ENCODE measurements at places on chromosomes 1 and 21.
A peak's percentile ranks its signal among the peaks of the same experiment; 100 is the strongest.

DNA sequence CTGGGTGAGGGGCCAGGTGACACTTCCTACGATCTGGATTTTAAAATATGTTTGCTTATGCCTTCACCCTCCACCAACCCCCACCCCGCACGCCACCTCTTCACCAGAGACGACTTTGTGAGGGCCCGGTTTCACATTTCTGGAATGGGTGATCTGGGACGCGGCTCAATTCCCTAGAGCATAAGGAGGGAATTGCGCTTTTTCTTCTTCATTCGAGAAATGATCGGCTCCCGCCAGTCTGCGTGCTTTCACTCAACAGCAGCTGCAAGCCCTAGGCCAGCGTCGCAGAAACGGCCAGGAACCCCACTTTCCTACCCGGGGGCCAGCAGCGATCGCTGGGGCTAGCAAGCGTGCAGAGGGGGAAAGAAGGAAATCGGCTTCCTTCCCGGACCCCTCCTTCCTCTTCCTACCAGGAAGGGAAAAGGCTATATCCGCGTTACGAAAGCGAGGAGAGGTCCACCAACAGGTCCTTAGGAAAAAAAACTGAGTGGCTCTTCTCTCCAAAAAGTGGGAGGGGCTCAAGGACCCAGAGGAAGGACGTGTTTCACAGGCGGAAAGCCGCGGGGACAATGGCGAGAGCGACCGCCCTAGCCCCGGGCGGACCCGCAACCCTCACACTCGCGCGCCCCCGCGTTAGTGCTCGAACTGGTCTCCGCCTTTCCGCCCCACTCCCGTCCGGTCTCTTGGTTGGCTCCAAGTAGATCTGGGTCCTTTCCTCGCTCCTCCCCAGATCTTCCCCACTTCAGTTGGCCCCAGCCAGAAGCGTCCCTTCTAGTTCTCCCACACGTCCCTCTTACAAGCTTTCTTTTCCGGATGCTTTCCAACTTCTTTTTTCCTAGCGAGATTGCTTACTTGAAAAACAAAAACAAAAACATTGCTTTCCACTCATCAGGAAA, 1.1 kb upstream of the ADAMTS1 start:
- no peak for DNase-seq

- no peak for DNase-seq
Measured at GRCh38 chr1:236395230-236395946, 1.3 kb downstream of the EDARADD start.

DNA sequence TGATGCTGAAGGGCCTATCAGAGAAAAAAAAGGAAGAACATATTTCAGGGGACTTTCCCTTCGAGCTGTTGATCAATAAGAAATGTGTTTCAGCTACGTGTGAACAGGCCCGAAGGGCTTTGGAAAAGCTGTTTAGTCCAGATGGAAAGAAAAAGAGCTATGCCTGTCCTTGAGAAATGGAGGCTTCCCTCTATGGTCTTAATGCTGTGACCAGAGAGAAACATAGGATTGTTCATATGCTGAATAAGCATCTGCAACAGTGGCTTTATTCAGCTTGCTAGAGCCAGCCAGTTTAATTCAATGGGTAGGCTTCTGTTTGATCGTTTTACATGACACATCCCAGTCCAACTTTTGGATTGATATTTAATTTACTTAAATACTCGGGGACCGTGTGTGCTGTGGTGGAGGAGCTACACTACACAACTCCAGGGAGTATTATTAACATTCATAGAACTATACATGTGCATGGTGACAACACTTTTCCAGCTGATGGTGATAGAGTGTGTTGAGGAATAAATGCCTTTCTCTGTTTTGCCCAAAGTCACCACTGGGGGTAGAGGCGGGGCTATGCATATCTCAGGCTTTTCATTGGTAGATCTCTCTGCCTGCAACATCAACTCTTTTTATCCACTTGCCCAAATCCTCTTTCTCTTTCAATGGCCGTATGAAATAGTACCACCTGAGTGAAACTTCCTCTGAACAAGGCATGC, 106.7 kb upstream of the C8B start:
- no peak for DNase-seq

GRCh38 chr1:233432916-233433315, 105.4 kb downstream of the MAP3K21 start:
- DNase-seq: no peak

- no peak for DNase-seq
Measured at GRCh38 chr1:116228511-116228910, 117.3 kb downstream of the MAB21L3 start.

DNA sequence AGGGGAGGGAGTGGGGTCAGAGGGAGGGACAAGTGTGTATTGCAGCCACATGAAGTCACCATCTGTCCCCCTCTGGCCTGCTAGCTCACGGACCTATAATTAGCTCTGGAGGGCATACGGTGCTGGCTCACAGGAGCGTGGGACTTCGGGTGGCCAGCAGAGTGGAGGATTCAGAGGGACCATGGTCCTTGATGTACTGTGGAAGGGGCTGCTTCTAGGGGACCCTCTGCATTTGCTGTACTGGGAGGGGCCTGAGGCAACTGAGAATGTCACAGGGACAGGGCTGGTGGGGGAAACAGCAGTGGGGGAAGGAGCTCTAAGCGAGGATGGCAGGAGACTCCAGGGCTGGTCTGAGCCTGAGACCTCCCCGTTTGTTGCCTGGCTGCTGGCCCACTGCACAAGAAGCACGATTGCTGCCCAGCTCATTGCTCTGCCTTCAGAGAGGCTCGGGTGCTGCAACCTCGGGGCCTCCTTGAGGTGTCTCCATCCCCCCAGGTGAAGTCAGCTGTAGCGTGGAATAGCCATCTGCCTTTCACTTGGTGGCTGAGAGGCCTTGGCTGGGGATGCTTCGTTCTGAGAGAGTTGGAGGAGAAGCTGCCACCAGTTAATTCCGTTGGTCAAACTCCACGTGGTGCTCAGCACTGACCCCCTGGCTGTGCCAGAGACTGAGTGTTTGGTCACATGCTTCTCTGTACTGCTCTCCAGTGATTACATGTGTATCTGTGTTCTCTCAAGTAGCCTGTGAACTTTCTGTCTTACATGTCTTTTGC, 2.7 kb downstream of the PPFIA4 start:
- no peak for DNase-seq

DNA sequence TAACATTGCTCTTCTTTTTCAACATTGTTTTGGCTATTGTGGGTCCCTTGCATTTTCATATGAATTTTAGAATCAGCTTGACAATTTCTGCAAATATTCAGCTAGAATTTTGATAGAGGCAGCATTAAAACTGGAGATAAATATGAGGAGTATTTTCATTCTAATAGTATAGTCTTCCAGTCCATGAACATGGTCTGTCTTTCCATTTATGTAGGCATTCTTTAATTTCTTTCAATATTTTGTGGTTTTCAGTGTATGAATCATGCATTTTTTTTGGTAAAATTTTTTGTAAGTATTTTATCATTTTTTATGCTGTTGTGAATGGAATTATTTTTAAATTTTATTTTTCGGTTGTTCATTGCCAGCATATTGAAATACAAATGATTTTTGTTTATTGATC, 97.2 kb downstream of the DNAH14 start:
- DNase-seq: no peak

DNA sequence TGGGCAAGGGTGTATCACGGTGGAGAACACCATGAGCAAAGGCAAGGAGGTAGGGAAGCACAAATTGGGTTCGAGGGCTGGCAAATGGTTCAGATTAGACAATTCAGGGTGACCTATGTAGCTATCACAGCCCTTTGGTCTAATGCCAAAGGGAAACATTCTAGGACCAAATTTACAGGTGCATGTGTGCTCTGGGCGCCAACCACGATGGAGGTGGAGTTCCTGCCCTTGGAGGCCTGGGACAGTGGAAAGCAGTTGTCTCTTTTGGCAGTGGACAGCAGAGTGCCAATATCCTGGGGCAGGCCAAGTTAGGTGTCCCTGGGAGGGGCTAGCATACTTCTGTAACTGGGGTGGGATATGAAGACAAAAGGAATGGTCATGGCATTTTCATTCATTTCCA, 40.1 kb downstream of the IGFN1 start:
- no peak for DNase-seq

GRCh38 chr1:17246971-17247370, 1.9 kb upstream of the PADI3 start:
- no peak for DNase-seq

- no peak for DNase-seq
Measured at GRCh38 chr1:248841702-248842395, 3.8 kb downstream of the ZNF672 start.

- DNase-seq: no peak
Measured at GRCh38 chr1:45297666-45298356, 28.9 kb upstream of the HPDL start.

- no peak for DNase-seq
Measured at GRCh38 chr1:229988534-229988933, 78.5 kb upstream of the GALNT2 start.

DNA sequence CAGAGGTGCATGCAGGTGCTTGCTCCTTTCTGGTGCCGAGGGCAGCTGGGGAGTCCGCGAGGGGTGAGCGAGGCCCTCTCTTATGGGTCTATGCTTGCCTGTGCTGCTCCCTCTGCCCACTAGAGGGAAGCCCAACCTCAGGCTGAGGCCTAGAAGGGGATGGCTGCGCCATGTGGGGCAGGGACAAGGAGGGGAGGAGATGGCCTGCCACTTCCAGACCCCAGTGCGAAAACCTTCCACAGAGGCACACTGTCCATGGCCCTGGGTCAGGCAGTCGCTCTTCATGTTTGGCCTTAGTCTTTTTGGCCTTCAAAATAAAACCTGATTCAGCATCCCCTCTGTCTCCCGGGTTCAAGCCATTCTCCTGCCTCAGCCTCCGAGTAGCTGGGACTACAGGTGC, 14.0 kb downstream of the RHBG start:
- peak; percentile 72 for DNase-seq
